ENCODE measurements at places on chromosomes 16 and 17.

GRCh38 chr16:72203401-72203800, 31.4 kb upstream of the PMFBP1 start:
- peak; percentile 35 for DNase-seq

DNA sequence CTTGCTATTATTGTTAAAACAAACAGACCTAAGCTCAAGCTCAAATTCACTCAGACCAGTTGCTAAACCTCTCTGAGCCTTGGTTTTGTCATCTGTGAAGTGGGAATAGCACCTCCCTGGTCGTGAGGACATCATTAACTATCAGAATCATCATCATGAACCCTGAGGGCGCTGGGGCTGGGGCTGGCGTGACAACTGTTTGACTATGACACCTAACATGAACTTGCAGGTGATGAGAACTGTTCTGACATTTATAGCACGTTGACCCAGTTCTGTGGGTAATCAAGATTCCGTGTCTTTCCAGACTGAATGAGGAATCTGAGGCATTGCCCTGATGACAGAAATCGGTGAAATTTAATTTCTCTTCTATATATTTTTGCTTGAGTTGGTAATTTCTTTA, 71.3 kb upstream of the CDH5 start:
- DNase-seq = no peak

DNA sequence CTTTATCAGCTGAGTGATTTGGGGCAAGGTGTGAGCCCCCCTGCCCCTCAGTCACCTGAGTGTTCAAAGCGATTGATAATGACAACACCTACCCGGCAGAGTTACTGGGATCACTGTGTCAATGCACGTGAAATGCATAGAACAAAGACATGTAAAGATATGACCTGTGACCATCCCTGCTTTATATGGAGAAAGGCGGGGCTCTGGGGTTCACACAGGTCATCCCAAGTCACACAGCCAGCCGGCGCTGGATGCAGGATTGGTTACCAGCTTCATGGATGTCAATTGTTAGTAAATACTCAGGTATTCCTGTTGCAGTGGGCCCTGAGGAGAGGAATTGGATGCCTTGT, 64.4 kb downstream of the CRISPLD2 start:
- no peak for DNase-seq

DNA sequence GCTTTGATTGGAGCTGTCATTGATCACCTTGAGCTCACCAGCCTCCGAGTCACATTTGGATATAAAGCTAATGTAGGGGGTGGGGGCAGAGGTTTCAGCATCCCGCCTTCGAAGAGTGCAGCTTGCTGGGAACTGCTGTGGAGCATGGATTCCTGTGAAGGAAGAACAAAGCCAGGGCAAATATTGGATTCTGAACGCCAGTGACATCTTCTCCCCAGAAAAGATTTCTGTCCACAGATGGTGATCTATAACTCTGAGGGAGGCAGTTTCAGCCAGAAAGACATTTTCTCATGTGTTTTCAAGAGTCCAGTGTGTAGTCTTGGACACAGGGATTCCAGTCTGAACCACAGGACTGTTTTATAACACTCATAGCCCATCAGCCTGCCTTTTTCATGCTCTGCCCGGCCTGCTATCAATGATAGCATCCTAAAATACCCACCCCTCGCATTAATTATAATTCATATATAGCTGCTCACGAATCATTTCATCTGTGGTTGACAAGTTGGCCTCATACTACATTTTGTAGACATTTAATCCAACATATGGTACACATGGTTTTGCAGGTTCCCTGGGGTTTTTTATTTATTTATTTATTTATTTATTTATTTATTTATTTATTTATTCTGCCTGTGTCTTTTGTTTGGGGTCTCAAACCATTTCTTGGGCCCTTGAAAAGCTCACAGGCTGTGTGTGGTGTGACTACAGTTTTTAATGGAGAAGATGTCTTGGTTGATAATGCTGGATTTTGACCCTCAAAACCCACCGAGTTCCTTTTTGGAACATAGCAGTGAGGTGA, 47.1 kb upstream of the SALL1 start:
- no peak for DNase-seq

DNA sequence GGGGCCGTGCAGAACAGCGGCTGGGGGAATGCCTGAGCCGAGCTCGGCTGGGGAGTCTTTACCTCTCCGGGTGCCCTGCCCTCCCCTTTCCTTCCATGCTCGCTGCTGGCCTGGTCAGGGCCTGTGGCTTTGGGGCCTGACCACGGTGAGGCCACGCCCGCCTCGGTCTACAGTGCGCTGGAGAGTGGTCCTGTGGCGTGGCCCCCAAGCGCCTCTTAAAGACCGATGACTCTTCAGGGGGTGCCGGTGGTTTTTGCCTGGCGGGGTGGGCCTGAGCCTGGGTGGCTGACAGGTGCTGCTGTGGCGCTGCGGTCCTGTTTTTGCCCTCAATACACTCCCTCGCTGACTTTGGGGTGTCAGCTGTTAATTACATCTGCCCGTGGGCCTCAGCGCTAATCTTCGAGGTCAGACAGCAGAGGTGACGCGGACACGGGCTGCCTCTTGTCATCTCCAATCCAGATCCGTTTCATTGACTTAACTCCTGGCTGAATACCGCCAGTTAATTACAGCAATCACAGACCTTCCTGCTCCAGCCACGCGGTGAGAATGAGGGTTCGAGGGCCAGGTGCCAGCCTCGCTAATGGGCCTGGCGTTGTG, 29.7 kb downstream of the GSE1 start:
- no peak for DNase-seq

- DNase-seq = no peak
Observed at GRCh38 chr17:36732351-36732750, 131.0 kb downstream of the MRM1 start.

DNA sequence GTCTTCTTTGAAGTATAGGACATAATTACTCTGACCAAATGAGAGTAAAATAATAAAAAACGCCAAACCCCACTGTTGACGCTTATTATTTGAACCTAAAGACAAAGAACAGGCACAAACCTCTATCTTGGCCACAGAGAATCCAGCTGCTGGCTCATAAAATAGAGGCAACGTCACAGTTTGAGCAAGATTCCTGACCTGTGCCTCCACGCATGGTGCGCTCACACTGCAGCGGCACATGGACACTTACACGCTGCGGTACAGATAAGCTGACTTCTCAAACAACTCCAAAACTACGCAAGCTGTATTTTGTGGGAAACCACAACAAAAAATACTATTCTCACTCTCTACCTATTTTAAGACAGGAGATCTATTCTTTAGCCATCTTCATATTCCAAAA, 38.8 kb upstream of the TRAP1 start:
- no peak for DNase-seq

DNA sequence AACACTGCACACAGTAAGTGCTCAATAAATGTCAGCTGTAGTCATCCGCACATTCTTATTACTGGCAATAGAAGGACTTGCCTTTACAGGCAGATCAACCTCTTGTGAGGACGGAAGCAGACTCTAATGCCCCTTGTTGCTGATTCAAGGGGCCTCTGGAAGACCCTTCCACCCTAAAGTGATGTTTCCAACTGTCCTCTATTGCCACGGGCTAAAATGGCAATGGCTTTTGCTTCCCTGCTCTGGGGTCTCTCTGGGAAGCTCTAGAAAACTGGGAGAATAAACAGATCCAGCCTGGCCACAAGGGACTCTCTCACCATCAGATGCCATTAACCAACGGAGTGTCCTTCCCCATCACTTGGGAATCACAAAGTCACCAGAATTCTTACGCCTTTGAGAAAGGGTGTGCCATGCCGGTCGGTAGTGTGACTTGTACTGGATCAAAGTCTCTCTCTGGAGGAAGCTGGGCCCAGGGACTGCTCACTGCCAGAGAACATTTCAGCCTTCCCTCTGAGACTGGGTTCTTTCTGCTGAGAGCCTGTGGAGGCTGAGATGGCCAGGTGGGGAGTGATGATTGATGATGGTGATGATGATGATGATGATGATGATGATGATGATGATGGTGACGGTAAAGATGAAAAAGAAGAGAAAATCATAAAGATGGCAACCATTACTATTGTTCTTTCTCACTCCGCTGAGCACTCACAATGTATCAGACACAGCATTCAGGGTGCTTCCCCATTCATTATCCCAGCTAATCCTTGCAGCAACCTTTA, 146.8 kb downstream of the CYLD start:
- DNase-seq = no peak

GRCh38 chr17:72187556-72187955, 66.7 kb downstream of the SOX9 start:
- DNase-seq = no peak

DNA sequence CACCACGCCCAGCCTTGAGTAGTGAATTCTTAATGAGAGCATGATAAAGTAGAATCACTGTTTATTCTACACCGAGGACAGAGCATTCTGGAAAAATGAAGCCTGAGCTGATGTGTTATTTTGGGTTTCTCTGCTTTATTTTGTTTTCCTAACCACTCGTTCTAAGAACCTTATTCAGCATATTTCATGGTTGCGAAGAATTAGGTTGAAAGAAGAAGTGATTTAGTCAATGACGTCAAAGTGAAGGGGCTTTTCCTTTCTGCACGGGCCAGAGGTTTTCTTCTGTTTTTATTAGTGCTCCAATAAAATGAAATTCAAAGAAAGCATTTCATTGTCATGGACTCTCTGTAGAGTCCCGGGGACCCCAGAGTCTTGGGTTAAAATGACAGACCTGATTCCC, 178.5 kb downstream of the MAF start:
- DNase-seq = no peak

DNA sequence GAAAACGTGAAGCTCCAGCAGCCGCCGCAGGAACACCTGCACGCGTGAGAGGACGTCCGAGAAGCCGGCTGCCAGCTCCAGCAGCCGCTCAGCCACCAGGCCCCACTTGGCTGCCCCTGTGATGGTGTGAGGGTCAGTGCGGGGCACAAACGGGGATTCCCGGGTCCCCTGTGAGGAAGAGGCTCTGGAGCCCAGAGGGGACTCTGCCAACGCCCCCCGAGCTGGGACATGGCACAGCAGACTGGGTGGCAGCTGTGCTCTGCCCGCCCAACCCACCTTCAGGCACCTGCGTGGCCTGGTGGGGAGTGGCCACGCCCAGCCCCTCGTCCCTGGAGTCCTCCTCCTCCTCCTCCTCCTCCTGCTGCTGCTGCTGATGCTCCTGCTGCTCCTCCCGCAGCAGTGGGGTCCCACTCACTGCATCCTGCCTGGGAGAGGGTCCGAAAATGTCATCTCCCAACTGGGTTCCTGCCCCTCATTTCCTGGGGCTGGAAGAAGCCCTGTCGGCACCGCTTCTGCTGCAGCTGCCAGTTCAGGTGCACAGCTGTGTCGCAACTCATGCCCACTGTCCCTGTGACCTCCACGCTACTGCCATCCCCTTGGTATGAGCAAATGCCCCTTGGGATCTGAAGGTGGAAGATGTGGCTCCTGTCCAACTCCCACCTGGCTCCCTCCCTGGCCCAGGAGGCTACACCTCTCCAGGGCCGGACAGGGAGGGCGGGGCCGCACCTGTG, 27.5 kb downstream of the CTU2 start:
- DNase-seq = no peak

DNA sequence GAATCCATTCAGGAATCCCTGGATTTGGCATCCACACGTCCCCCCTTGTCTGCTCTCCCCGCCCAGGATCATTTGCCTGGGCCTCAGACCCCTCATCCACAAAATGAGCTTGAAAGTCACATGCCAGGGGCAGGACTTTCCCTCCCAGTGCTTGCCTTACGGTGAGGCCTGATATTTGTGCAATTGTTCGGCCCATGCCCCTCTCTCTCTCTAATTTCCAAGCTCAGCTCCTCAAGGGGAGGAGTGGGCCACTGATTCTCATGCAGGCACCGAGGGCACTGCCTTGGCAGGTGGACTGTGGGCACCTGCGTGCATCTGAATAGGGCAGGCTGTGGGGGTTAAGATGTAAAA, 267.2 kb upstream of the FOXF1 start:
- DNase-seq = no peak

DNA sequence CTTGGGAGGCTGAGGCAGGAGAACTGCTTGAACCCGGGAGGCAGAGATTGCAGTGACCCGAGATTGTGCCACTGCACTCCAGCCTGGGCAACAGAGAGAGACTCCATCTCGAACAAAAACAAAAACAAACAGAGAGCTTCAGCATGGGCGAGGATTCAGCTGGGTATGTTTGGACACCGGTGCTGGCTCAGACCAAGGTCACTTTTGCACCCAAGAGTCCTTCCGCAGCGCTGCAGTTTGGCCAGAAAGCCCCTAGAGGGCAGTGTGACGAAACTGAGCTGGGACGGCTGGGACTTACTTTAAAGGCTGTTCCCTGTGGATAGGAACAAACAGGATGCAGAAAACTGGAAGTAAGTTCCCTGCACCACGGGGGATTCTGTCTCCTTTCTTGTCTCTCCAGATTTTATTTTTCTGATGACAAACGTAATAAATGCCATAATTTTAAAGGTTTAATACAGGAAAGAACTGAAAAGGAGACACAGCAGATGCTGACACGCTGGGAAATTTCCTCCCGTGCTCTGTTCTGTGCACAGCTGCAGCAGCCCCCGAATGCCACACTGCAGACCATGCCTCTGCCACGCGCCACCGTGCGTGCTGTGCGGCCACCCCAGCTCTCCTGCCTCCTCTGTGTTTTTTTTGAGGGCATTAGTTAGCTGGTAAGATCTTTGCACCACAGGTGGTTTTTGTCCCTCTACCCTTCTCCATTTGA, 25.2 kb upstream of the USP36 start:
- peak; percentile 82 for DNase-seq

DNA sequence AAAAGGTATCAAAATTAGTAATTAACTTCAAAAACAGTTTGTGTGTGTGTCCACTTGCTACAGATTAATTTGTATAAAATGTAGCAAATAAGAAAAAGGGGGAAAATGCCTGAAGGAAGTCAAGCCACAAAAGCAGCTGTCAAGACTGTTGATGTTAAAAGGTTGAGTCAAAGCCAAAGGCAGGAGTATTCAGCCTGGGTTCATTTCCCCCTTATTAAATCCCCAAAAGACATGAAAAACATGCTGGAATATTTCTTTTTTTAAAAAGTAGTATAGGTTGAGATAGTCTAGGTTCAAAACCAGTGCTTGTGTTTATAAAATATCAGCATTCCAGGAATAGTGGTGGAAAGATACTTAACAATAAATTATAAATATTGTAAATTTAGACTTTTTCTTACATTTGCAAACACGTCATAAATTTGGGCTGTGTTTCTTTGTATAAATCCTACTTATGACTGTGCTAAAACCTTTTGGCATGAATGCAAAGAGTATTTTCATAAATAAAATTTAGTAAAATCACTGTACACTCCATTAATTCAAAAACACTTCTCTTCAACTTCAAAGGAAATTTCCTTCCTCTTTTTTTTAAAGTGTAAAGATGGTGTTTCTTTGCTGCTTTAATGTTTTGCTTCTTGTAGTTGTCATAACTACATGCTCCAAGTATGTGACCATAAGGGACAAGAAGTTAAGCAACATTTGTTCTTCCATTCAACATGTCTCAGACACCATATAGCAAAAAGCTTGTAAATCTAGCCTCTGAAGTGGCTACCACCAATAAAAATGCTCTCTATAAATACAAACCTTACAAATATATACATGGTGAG, 72.0 kb downstream of the SKAP1 start:
- no peak for DNase-seq

GRCh38 chr16:54817940-54818574, 112.6 kb upstream of the IRX5 start:
- no peak for DNase-seq

GRCh38 chr16:47599512-47599911, 138.4 kb downstream of the PHKB start:
- peak; percentile 27 for DNase-seq
